Aorta (tissue), 5 donors: ENCODE measurements at places on chromosomes 16 and 17. TPM values are rescaled to one million over a fixed set of nuclear protein-coding genes. Genes with fewer than 3 reads are reported as not detected.

DNA sequence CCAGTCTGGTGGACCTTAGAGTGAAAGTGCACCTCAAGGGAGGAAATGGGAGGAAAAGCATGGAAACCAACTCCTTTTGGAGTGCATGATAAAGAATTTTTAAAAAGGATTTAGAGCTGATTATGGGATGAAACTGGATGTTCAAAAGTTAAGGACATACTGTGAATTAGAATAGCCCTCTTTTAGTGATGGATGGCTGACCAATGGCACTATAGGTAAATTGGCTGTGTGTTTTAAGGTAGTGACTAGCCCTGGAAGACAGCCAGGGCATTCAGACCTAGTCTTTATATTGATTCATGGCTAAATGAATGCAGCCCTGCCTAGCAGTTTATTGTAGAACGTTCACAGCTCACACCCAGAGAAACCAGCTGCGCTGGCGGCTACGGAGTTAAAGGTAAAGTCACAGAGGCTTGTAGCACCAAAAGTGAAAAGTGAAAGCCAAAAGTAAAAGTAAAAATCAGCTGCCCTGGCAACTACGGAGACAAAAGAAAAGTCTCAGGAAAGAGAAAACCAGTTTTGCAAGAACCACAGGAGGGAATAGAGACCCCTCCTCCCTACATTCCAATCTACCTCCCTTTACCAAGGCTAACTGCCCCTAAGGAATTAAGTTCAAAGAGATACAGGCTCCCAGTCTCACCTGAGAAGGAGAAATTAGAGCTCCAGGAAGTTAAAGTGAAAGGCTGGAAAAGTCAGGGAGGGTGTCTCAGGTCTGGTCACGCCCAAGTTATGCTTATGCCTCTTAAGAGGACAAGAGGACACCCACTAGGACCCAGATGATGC, 21.8 kb downstream of the ACSM1 start:
- no peak for DNase-seq

DNA sequence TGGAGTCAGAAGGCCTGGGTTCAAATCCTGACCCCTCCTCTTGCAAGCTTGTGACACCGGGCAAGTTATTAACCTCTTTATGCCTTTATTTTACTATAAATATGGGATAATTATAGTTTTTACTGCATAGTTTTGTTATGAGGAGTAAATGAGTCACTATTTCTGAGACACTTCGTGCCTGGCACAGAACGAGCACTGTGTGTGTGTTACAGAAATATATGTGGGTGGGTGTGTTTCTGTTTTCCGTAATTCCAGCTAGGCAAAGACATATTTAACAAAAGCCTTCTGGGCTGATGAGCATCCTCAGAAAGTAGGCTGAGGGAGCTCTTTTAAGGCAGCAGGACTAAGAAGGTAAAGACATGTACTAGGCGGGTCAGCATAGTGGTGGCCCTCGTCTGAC, 417.9 kb downstream of the MAF start:
- no peak for DNase-seq

- DNase-seq: peak; percentile 6
Observed at GRCh38 chr17:1897105-1897656, 67.4 kb downstream of the RPA1 start.

DNA sequence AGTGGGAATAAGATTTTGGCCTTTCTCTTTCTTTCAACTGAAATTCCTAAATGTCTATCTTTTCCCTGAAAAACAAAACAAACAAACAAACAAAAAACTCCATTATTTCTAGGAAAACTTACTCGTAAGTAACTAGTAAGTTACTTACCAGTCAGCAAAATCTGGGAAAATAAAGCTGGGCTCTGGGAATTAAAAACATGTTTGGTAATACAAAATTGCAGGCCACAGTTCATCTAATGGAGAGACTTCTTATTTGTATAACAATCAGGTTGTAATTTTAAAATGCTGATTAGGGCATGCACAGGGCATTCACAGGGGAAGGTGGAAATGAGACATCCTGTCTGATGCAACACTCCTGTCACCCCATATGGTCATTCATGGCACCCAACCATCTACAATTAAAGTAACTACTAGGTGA, 3.8 kb upstream of the WIPI1 start:
- DNase-seq: no peak

- DNase-seq: peak; percentile 89
Observed at GRCh38 chr17:43673516-43674323, 12.0 kb upstream of the MEOX1 start.

DNA sequence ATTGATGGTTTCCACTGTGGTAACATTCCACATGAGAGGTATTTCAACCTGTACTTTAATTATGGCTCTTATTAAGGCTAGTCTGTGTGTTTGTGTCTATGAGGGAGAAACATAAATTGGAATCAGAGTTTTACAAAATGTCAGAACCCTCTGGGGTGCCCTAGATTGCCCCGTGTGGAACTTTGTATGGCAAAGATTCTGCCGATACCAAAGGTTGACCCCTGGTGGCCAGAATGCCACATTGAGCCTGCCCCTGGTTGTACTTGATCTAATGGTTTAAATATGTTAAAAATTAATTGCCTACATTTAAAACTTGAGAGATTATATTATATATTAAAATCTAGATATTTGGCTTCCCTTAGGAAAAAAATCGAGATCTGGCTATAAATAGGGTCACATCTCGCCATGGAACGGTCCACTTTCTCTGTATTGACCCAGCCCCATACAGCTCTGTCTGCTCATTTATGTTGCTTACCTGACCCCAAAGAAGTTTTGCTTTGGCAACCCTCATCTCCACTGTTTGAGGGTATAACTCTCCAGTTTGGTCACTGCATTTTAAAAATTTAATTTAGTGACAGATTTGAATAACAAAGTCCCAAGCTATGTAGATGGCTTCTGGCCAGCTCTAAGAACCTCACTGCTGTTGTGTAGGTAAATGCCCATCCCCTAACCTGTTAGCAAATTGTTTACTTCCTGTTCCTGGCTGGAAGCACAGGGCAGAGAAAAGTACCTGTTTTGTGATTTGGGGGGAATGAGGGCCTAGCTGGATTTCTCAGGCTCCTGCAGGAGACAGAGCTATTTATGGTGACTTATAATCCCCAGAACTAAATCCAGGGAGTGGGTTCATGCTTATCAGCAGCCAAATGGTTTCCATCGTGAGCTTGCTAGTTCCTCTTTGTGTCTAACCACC, 95.0 kb downstream of the PLCG2 start:
- no peak for DNase-seq

- DNase-seq: peak; percentile 77
Observed at GRCh38 chr17:4711661-4712181, 1.3 kb downstream of the ARRB2 start.

GRCh38 chr16:77212741-77213541, 13.7 kb downstream of the SYCE1L start:
- peak; percentile 90 for DNase-seq

Gene WSCD1
- total RNA-seq: 8.0 TPM

Gene FMNL1
- total RNA-seq: 24.0 TPM

Gene KIF2B
- not detected for total RNA-seq
